ENCODE measurements at places on chromosomes 2 and 18.

GRCh38 chr2:49831698-49832367 is 677.5 kb upstream of the FSHR start:
- DNase-seq, result no peak

DNA sequence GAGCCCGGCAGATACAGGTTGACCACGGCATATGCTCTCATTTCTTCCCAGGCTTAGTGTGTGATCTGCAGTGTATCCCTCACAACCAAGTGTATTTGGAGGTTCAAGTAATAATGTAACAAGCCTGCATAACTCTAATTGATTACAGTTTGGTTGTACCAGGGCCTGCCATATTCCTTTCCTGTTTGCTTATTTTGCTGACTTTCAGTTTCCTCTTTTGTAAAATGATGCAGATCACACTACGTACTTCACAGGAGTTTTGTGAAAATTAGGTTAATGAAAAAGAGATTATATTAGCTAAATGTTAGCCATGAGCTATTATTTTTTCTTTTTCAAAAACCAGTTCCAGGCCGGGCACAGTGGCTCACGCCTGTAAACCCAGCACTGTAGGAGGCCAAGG is 25.8 kb downstream of the SLC3A1 start:
- DNase-seq, result no peak

DNA sequence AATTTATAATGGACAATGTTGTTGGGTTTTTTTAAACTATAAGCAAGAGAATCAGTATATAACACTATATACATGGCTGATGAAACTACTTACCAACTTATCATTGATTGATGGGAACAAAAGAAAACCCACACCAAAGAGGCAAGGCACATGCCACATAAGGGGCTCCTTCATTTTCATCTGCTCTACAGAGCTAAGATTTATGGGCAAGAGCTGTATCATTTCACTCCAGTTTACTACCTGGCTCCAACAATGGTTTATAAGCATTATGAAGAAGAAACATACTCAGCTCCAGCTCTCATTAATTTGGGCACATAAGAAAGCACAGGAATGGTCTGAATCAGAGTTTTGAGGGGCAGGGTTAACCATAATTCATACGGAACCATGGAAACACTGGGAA is 283.3 kb downstream of the AGPS start:
- no peak for DNase-seq

- no peak for DNase-seq
These were observed 67.5 kb upstream of the TTN start for GRCh38 chr2:178874529-178875240.

GRCh38 chr2:71793926-71794325 is 340.6 kb downstream of the DYSF start:
- DNase-seq, result no peak

GRCh38 chr2:190182071-190182524 is 119.6 kb upstream of the MSTN start:
- no peak for DNase-seq

DNA sequence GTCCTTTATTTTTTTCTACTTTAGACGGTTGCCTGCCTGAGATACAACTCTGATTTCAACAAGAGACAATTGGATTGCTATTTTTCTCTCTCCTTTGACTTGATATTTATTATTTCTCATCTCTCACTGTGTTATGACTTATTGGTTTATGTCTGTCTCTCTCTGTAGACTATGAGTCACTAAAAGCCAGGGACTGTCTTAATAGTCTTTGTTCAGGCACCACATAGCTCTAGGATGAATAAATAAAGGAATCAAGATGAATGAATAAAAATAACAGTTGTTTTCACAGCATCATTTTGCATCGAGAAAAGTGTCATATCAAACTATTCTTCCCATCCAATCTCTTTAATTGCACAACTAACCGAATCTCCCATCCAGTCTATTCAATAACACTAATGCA is 31.4 kb upstream of the CD28 start:
- no peak for DNase-seq

DNA sequence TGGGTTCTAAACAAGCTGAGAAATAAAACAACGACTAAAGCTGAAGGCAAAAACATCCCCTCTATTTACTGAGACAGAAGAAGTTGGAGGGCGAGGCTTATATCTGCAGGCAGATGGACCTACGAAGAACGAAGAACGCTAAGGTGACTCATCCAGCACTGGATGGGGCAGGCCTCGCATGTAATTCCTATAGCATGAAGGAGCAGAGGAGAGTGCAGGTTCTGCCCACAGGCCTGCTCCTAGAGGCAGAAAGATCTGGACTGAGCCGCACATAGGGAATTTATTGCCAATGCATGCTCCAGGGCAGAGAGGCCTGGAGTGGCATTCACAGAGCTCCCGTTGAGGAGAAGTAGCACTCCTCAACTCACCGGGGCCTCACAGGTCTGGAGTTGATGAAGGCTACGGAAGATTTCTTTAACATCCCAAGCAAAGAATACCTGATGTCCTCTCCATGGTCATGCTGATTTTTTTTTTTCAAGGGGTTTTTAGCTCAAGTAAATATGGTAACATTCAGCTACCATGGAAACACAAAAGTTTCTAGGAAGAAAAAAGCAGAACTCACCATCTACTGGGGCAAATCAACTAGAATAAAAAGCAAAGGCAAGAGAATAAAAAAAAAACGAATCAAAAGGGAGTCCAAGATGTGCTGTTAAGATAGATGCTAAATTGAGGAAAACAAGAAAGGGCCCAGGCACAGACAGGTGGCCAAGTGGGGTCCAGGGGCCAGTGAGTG is 10.4 kb upstream of the METTL21A start:
- no peak for DNase-seq

GRCh38 chr2:171741189-171741588 is 53.9 kb downstream of the DYNC1I2 start:
- DNase-seq, result no peak

DNA sequence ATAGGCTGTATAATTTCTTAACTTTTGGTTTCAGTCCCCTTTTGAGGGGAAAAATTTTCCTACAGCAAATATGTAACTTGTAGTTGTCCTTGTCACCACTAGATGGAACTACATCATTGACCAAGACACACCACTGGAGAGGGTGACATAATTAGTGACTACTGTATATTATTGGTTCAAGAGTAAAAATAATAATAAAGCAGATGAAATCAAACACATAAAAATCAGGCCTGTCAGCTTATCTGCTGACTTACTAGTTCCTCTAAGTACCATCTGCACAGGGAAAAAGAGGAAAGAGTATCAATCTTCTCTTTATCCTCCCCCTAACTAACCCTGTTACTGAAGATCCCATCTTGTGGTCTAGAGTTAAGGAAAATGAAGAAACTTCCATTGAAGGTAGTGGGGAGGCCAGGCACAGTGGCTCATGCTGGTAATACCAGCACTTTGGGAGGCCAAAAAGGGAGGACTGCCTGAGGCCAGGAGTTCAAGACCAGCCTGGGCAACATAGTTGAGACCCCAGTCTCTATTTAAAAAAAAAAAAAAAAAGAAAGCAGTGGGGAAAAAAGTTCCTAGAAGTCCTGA is 29.6 kb upstream of the ENOSF1 start:
- no peak for DNase-seq

GRCh38 chr2:37782721-37783371 is 111.4 kb upstream of the CDC42EP3 start:
- no peak for DNase-seq

DNA sequence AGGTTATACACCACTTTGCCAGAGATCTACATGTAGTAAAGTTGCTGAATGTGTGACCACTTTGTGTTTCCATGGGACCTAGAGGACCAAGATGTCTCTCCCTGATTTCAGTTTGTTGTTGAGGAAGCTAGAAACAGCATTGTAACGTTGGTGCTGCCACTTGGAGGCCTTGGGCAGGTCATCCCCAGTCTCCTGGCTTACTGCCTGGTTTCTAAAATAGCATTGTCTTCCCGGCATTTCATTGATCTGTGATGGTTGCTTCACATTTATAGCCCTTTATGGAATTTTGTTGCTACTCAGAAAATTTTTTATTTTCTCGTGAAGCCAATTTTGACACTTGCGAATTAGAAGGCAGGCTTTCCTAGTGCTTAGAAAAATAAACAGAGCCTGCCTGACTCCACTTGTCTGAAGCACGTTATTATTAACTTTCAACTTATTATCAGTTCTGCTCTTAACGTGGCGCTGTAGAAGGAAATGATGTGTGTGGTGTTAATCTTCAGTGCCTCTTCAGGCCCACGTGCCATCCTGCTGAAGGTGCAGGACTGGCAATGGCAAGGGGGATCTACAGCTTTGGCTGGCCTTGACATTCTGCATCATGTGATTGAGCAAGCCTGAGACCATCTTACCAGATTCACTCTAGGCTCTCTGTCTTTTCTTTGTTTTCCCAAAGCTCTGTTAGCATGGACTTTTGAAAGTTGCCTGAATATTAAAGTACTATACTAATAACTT is 59.9 kb downstream of the INPP4A start:
- DNase-seq, result no peak

DNA sequence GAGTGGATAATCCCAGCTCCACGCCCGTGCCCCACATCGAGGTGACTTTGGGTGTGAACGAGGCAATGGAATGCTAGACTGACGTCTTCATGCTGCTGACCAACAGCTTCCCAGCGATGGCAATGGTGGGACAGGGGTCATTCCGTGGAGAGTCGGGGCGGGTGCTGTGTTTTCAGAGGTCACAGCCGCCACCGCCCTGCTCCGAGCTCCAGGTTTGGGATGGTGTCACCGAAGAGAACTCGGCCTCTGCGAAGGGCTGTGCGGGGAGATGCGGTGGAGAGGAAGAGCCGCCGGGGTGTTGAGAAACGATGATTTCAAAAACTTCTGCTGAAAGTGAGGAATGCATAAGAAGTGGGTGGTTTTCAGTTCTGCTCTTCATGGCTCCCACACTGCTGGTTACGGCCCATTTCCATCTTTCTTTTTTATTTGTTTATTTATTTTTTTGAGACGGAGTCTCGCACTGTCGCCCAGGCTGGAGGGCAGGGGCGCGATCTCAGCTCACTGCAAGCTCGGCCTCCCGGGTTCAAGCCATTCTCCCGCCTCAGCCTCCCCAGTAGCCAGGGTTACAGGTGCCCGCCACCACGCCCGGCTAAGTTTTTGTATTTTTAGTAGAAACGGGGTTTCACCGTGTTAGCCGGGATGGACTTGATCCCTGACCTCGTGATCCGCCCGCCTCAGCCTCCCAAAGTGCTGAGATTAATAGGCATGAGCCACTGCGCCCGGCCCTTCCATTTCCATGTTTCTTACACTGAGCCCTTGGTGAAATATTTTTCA is 142.6 kb downstream of the RTP5 start:
- no peak for DNase-seq

GRCh38 chr18:8279781-8280330 is 329.4 kb upstream of the RAB12 start:
- no peak for DNase-seq

DNA sequence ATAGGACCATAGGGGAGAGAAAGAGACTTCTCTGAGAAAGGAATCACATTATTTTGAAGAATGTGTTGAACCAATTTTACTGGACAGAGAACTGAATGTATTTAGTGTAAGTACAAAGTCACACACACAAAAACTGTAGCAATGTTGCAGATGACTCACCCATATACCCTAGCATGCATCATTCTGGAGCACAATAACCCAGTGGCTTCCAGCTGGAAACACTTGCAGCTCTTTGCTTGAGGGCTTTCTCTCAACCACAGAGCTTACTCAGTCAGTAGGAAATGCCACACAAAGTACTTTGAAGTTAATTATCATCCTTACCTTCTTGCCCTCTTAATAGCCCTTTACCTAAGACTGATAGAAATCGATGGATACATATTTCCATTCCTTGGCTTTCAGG is 760.0 kb upstream of the FSHR start:
- no peak for DNase-seq

DNA sequence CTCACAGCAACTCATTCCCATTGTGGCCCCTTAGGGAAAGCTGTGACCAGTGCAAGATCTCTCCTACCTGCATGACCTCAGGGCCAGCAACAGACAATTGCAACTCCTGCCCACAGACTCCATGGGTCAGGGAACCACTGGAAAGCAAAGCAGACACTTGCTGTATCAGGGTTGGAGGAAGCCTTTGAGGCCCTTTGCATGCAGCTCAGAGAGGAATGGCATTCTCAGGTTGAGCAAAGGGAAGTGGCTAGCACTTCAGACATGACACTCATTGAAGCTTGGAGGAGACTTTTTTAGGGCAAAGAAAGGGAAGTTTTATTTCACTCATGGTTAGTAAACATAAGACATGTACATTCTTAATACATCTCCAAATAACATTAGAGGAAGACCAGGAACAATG is 22.1 kb downstream of the IL1F10 start:
- no peak for DNase-seq

DNA sequence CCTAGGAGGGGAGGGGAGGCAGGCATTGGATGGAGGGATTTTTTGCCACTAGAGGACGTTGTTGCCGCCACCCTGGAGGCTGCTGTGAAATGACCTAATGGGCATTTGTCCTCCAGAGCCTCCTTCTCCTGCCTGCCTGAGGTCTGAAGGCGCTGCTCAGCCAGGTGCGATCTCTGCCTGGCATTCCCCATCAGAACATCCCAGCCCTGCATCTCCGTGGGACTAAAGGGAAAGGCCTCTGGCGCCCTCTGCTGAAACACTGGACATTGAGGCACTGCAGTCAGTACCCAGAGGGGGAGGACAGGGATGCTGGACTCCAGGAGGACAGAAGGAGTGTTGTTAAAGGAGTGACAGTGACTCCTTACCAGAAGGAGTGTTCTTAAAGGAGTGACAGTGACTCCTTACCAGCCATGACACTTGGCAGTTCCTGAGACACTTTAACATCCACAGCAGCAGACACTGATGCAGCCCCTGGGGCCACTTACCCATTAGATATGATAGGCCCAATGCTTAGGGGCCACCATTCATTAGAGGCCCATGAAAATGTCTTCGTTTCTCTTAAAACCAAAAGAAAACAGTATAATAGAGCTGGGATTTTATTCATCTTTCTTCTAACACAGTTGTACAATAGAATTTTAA is 17.0 kb downstream of the THNSL2 start:
- no peak for DNase-seq

GRCh38 chr2:207905546-207905945 is 119.8 kb downstream of the PLEKHM3 start:
- no peak for DNase-seq

- DNase-seq, result no peak
These were observed 84.8 kb downstream of the CCBE1 start for GRCh38 chr18:59612381-59612780.

DNA sequence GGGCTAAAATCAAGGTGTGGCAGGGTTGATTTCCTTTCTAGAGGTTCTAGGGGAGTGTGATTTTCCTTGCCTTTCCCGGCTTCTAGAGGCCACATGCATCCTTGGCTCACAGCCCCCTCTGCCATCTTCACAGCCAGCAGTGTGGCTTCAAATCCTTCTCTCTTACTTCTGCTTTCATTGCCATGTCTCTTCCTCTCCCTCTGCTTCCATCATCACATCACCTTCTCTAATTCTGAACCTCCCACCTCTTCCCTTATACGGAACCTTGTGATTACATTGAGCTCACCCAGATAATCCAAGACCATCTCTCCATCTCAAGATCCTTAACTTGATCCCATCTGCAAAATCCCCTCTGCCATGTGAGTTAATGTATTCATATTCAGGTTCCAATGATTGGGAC is 56.2 kb upstream of the RMDN2 start:
- DNase-seq, result no peak

DNA sequence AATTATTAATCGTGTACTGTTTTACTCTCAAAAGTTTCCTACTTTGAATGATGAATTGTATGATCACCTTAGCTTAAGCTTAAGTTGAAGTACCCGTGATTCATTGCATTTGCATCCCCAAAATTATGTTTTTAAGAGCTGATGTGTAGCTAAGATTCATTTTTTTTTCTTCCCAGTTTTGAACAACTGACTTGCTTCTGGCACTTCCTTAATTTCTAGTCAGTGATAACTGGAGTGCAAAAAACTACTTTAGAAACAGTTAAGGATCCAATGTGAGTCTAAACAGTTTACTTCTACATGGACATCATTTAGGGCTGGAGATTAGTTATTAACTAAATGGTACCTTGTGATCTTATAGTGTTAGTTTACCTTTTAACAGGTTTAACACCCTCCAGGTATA is 124.0 kb upstream of the CAVIN2 start:
- no peak for DNase-seq

Data from stimulated activated CD8-positive, alpha-beta memory T cell treated with anti-CD3 and anti-CD28 coated beads, Interleukin-7, amount 100 ng/mL, for 1 hour (primary cell).